ENCODE measurements at places on chromosomes 3 and 15.

DNA sequence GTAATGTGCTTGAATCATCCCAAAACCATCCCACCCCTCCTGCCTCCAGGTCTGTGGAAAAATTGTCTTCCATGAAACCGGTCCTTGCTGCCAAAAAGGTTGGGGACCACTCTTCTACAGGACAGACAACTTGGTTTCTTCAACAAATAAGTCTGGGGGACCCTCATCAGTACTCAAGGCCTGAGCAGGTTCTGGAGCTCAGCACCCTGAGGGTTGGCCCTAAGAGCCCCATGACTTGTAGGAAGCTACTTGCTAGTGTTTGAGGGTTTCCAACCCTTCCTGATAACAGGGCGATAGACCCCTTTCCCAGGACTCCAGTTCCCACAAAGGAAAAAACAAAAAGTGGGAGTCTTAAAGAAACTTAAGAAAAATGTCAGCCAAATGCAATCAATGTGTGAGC, 52.9 kb upstream of the SLCO2A1 start:
- no peak for DNase-seq

DNA sequence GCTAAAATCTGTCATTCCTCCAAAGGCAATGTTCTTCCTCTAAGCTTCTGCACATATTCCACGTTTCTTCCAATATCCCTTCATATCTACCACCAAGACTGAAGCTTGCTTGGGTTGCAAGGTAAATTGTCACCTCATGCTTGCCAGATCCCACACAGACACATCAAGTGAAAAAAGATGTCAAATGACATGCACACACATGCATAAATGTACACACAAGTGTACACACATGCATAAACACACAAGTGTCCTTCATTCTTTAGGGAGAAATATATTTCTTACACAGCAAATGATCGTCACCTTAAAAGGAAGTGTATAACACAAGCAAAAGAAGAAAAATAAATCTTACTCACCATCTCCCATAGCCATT, 59.4 kb downstream of the CLASP2 start:
- no peak for DNase-seq

- no peak for DNase-seq
Observed at GRCh38 chr15:94070356-94071295, 160.7 kb upstream of the MCTP2 start.

- no peak for DNase-seq
Observed at GRCh38 chr15:68608206-68608843, 29.5 kb downstream of the CORO2B start.

DNA sequence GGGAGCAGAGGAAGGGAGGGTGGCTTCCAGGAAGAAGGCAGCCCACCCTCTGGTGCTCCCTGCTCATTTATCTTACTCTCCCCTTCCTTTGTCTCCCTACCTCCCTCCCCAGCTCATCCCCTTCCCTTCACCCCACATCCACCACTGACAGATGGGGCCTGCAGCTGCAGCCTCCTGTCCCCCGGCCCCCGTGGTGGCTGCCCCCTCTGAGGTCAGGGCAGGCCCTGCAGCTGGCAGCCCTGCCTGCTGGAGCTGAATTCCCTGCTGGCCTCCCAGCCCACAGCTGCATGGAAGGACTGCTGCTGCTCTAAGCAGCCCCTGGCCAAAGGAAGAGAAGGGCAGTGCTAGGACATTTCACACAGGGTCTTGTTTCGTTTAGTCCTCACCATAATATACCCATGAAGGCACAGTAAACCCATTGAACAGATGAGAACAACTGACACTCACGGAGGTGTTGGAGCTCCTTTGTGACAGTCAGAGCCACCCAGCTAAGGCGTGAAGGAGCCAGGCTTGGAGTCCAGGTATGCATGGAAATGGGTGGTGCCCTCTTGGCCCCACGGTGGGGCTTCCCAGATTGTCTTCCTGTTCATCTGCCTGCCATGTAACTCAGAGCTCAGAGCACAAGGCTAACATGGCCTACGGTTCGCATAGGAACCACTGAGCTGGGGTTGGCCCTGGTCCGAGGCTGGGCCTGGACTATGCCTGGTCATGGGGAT, 121.7 kb upstream of the PRR20G start:
- DNase-seq: no peak

GRCh38 chr15:98142572-98142971, 182.1 kb downstream of the ARRDC4 start:
- DNase-seq: no peak

DNA sequence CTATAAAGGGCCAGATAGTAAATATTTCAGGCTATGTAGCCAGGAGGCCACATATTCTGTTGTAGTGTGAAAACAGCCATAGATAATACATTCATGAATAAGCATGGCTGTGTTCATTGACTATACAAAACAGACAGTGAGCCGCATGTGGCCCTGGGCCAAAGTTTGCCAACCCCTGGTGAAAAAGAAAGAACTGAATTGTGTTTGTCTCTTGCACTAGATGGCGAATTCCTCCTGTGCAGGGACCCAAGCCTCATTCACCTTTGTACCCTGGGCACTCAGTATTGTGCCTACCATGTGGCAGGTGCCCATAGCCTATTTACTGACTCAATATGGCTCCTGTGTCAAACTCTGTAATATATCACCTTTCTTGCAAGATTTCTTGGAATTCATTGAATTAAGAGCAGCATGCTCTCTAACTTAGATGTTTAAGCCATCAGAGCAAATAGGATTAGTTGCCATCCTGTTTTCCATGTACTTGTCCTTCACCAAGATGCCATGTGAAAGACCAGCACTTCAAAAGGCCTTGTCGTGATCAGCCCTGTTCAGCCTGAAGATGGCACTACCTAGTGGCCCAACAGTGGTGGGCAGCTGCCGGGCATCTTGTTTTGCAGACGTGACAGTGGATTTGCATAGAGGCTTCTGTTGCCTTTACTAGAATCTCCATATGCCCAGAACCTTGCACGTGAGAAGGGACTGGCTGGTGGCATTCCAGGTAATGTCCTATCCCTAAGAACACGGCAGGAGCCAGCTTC, 50.9 kb upstream of the CMTM7 start:
- no peak for DNase-seq

DNA sequence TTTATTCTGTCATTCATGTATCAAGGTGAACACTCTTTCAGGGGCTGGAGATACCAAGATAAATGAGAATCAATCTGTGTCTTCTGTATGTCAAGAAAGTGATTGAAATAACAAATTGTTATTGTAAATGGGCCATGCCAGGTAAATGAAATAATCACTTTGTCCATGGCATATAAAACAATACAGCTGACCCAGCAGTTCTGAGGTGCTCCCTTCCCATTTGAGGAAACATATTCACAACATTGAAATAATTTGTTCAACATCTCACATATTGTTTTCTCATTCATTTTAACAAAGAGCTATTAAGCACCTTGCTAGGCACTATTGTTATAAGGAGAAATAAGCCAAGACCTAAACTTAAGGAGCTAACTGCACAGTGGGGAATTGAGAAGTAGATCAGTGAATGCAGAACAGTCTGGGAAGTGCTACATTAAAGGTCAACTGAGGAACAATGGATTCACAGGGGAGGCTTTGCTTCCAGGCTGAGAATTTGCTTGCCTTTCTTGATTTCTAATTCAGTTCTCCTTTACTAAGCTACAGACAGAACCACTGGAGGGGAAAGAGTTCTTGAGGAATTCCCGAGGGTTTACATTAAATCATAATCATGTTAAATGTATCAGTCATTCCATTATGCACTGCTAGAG, 806.3 kb upstream of the ARPP21 start:
- DNase-seq: no peak

- DNase-seq: no peak
Observed at GRCh38 chr3:50930371-50931208, 255.9 kb downstream of the DOCK3 start.

Measured in cortex of kidney (tissue), 1 donor.